ENCODE measurements at places on chromosomes 6 and 20. TPM values are rescaled to one million over a fixed set of nuclear protein-coding genes. Genes with fewer than 3 reads are reported as not detected.

The NOL7 gene
- total RNA-seq, result 74.4 TPM

The RAB23 gene
- 25.5 TPM for total RNA-seq

The ECT2L gene
- not detected for total RNA-seq

The MAFB gene
- 0.28 TPM for total RNA-seq

The CST4 gene
- total RNA-seq, result not detected

The CTCFL gene
- 0.05 TPM for total RNA-seq

DNA sequence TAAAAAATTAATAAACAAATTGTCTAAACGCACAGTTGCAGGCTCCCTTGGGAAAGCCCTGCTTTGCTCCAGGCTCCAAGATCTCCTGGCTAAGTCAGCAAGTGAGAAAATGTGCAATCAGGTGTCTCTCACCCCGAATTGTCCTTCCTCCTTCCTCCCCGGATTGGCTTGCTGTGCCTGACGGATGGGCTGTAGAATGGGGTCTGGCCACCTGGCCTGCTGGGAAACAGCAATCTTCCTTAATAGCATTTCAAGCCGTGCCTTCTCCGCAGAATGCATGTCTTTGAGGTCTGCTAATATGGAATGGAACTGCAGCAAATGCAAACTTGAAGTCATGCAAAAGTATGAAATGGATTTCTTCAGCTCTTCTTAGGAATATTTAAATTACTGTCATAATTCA, 43.7 kb upstream of the CDKAL1 start:
- no peak overlapping the region for H3K27ac ChIP-seq
- no peaks in the 10 kb centered on the region for H3K4me1 ChIP-seq
- H3K36me3 ChIP-seq, result peaks cover 21% of the 10 kb centered on the region
- H3K4me3 ChIP-seq, result no peak overlapping the region
- no peaks in the 10 kb centered on the region for H3K27me3 ChIP-seq

DNA sequence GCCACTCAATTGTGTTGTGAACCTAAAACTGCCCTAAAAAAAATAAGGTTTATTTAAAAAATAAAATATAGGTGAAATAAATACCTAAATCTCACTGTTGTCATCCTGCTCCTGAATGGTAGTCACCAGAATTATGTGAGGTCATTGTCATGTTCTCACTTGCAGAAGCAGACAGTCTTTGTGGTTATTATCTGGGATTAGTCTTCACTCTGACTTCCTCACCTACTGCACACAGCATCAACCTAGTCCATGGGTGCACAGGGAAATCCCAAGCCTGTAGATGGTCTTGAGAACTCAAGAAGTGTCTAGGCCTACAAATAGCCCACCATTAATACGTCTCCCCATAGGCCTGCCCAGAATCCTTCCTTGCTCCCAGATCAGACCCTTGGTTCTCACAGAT, 97.0 kb downstream of the FOXF2 start:
- no peak overlapping the region for H3K27ac ChIP-seq
- H3K36me3 ChIP-seq, result no peaks in the 10 kb centered on the region
- H3K4me1 ChIP-seq, result no peaks in the 10 kb centered on the region
- no peak overlapping the region for H3K4me3 ChIP-seq
- no peaks in the 10 kb centered on the region for H3K27me3 ChIP-seq

DNA sequence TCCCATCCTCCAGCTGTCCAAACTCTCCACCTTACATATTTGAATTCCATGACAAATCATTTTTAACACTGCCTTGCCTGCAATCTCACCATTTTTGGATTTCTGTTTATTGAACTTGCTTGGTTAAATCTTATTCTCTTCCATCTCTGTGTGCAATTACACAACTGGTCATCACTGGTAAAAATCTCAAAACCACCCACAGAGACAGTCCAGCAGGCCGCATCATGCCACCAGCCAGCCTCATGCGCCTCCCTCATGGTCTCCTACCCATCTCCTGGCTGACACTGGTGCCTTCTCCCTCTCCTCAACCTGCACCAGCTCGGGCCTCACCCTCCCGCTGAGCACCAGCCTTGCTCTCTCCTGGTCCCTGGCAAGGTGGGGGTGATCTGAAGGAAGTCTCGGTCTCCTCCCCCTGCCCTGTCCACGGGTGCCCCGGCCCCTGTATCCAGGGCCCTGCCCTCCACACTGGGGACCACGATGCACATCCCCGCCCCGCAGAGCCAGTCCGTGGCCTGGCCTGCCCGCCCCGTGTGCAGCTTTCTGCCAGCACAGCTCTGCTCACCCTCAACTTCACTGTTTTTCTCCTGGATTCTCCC, 92.0 kb downstream of the THBS2 start:
- H3K4me1 ChIP-seq, result no peaks in the 10 kb centered on the region
- no peaks in the 10 kb centered on the region for H3K27me3 ChIP-seq
- H3K27ac ChIP-seq, result no peak overlapping the region
- DNase-seq, result no peak
- H3K36me3 ChIP-seq, result no peaks in the 10 kb centered on the region

DNA sequence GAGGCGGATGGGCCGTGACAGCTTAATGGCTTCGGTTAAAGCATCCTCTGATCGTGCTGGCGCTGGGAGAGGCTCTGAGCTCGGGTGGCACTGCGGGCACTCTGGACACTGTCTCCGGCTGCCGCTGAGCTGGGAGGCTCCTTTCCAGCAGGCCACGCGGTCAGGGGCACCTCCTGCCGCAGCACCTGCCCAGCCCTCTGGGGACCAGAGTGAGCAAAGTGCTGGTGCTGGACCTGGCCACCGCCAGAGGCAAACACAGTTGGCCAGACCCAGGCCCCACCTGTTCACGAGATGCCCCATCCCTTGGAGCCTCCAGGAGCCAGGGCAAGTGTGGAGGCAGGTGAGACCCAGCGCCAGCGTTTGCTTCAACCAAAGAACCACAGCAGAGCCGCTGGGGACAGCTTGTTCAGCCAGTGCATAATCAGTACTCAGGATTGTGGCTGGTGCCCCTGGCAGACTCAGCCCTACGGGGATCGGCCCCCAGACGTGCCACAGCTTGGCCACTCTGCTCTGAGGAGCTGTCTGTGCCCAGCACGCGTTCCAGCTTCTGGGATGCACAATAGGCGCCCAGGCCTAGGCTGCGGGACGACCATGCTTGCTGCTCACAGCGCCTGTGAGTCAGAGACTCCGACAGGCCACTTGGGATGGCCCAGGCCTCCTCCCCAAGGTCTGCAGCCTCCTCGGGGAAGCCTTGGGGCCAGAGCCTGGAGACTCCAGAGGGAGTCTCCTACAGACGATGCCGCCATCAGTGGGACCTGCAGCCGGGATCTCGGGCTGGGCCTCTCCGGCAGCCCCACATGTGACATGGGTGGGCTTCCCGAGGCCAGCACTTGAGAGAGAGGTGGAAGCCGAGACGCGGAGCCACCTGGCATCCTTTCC, 38.2 kb upstream of the SLCO4A1 start:
- peak overlapping the region; percentile 98 for H3K27ac ChIP-seq
- no peak overlapping the region for H3K4me3 ChIP-seq
- peaks cover 75% of the 10 kb centered on the region for H3K4me1 ChIP-seq
- DNase-seq, result no peak

- H3K4me3 ChIP-seq, result peak within 1 kb of the TSS; percentile 51
- H3K4me1 ChIP-seq, result peaks cover 5% of the 10 kb centered on the region
- no peaks in the 10 kb centered on the region for H3K36me3 ChIP-seq
- no peak for DNase-seq
Measured at GRCh38 chr6:114342826-114343781, at the start of gene HS3ST5. Gene HS3ST5, minus strand, starts transcription at chr6:114343023. Its CDS starts 280,178 bp downstream, at chr6:114062845.

DNA sequence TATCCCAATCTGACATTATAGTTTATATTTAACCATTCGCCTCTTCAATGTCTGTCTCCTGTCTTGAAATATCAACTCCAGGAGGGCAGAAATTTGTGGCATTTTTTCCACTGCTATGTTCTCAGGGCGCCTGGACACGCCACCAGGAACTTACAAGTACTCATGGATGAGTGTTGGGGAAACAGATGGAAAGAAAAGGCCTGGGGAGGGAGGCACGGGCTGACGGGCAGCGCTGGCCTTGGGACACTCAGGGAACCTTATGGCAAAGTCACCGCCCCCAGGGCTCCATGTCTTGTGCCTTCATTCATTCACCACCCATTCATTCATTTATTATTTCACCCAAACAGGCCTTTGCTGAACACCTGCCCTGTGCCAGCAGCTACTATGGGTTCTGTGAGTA, 222.9 kb downstream of the PREX1 start:
- no peaks in the 10 kb centered on the region for H3K4me1 ChIP-seq
- no peak overlapping the region for H3K27ac ChIP-seq

DNA sequence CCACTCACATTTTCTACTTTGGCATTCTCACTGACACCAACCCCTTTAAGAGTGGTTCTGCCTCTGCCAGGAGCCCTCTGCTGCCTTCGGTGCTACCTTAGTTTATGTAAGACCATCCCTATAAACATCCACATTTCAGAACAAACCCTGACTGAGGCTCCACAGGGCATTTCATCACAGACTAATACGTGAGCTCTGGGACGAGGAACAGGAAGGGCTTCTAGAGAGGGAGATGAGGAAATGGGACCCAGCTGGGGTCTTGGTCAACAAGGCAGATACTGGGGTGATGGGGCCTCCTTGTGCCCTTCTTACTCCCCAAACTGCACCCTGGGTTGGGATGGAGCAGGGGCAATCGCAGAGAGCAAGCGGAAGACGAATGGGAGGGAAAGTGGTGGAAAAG, 86.5 kb upstream of the FYN start:
- H3K4me3 ChIP-seq, result no peak overlapping the region
- H3K27ac ChIP-seq, result no peak overlapping the region
- H3K27me3 ChIP-seq, result peaks cover 14% of the 10 kb centered on the region
- H3K4me1 ChIP-seq, result no peaks in the 10 kb centered on the region
- no peaks in the 10 kb centered on the region for H3K36me3 ChIP-seq
- DNase-seq, result no peak

- DNase-seq, result no peak
- H3K4me1 ChIP-seq, result no peaks in the 10 kb centered on the region
- H3K27ac ChIP-seq, result no peak overlapping the region
- peaks cover 16% of the 10 kb centered on the region for H3K27me3 ChIP-seq
Measured at GRCh38 chr6:14190191-14190928, 72.8 kb downstream of the CD83 start.

DNA sequence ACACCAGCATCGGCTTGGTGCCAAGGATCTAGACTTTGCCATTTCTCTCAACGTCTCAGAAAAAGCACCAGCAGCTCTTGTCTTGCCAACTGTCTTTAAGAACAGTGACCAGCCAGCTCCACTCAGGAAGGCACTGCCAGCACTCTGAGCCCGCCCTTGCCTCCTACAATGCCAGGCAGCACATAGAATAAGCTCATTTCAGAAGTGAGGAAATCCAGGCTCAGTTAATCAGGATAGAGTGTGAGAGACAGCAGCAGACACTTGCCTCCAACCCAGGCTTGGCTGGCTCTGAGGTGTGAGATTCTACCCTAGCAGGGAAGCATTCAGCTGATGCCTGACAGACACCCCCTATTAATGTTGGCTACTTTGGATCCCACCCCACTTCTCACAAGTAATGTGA, 4.3 kb upstream of the SYNDIG1 start:
- no peak overlapping the region for H3K4me3 ChIP-seq
- no peaks in the 10 kb centered on the region for H3K4me1 ChIP-seq
- no peak overlapping the region for H3K27ac ChIP-seq
- H3K27me3 ChIP-seq, result peaks cover 29% of the 10 kb centered on the region
- no peaks in the 10 kb centered on the region for H3K36me3 ChIP-seq

- no peaks in the 10 kb centered on the region for H3K36me3 ChIP-seq
- DNase-seq, result no peak
- no peaks in the 10 kb centered on the region for H3K27me3 ChIP-seq
Measured at GRCh38 chr6:139612135-139612465, 237.7 kb upstream of the CITED2 start.

DNA sequence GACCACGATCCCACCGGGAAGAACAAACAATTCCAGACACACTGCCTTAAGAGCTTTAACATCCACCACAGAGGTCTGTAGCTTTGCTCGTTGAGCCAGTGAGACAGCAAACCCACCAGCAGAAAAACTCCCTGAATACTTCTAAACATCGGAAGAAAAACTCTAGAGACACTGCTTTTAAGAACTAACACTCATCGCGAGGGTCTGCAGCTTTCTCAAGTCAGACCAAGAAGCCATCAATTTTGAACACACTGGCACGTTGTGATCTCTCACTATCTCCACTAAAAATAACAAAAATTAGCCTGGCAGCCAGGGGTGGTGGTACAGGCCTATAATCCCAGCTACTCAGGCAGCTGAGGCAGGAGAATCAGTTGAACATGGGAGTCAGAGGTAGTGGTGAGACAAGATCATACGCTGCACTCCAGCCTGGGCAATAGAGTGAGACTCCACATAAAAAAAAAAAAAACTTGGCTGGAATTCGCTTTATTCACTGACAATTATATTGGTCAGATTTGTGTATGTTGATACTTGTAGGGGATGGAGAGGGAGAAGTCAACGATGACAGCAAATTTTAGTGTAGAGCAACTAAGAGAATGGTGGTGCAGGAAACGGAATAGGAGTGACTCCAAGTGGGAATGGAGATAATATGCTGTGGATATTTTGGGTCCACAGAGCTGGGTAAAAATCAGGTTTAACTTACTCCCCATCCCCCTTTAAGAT, 860 bp upstream of the TMEM14C start:
- H3K36me3 ChIP-seq, result no peaks in the 10 kb centered on the region
- DNase-seq, result no peak
- H3K27me3 ChIP-seq, result no peaks in the 10 kb centered on the region
- H3K27ac ChIP-seq, result peak overlapping the region; percentile 95

GRCh38 chr6:152100183-152100618, 292.7 kb downstream of the ESR1 start:
- no peaks in the 10 kb centered on the region for H3K36me3 ChIP-seq
- H3K4me1 ChIP-seq, result no peaks in the 10 kb centered on the region
- no peak for DNase-seq
- no peaks in the 10 kb centered on the region for H3K27me3 ChIP-seq
- H3K4me3 ChIP-seq, result no peak overlapping the region

GRCh38 chr6:150549007-150549406, 50.7 kb upstream of the PLEKHG1 start:
- H3K4me1 ChIP-seq, result no peaks in the 10 kb centered on the region
- H3K36me3 ChIP-seq, result no peaks in the 10 kb centered on the region
- no peak overlapping the region for H3K4me3 ChIP-seq
- peaks cover 5% of the 10 kb centered on the region for H3K27me3 ChIP-seq
- no peak for DNase-seq
- no peak overlapping the region for H3K27ac ChIP-seq
